ENCODE measurements at places on chromosomes 1 and 21.
A peak's percentile ranks its signal among the peaks of the same experiment; 100 is the strongest.

DNA sequence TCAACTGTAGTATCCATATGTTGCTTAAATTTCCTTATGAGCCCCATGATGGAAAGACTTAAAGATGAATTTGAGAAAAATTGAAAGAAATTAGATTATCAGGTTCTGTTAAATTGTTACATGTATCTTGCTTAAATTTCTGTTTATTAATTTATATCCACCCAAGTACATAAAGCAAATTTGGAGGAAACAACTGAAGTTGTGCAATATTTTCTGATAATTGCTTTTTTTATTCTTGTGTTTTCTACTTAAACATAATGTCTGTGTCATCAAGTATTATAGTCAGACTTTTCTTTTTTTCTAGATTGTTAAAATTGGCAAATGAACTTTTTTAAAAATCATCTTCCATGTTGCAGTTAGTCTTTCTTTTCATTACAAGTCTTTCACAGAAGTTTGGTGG lies 36.8 kb downstream of the RNF11 start:
- DNase-seq: no peak

GRCh38 chr1:100328133-100328532 lies 24.2 kb upstream of the CDC14A start:
- no peak for DNase-seq

GRCh38 chr21:42740405-42740909 lies 87.0 kb downstream of the PDE9A start:
- no peak for DNase-seq

DNA sequence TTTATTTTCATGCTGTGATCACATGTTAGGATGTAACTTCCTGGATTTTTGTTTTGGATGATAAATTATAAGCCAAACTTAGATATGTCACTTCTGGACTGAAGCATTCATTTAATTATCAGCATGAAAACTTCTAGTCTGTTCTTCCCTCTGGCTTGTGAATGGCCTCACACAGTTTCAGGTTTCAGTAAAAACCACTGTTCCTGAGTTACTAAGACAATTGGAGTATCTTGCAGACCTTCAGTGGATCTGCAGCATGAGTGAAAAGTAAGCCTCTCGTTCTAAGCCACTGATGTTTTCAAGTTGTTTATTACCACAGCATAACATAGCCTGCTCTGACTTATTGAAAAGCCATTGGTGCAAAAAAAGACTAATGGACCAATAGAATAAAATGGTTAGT lies 55.3 kb upstream of the RGS21 start:
- DNase-seq: no peak

GRCh38 chr1:53967409-53968124 lies 21.4 kb downstream of the LRRC42 start:
- DNase-seq: no peak

DNA sequence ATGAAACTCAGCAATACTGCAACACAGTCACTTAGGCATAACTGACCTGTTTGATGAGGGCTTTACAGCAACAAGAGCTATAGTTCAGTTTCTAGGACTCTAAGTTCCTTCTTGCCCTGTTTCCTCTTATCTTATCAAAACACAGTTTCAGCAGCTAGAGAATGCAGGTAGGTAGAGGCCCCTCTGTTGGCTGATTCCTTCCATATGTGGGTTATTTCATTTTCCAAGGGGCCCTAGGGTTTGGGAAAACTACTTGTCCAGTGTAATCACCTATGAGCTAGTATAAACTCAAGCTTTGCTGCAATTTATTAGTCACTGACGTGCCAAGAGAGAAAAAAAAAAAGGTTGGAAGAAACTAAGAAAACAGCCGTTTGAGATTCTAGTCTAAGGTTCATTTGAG lies 607.7 kb upstream of the USP24 start:
- DNase-seq: no peak

- no peak for DNase-seq
Measured at GRCh38 chr1:10673109-10673711, 123.2 kb downstream of the CASZ1 start.

DNA sequence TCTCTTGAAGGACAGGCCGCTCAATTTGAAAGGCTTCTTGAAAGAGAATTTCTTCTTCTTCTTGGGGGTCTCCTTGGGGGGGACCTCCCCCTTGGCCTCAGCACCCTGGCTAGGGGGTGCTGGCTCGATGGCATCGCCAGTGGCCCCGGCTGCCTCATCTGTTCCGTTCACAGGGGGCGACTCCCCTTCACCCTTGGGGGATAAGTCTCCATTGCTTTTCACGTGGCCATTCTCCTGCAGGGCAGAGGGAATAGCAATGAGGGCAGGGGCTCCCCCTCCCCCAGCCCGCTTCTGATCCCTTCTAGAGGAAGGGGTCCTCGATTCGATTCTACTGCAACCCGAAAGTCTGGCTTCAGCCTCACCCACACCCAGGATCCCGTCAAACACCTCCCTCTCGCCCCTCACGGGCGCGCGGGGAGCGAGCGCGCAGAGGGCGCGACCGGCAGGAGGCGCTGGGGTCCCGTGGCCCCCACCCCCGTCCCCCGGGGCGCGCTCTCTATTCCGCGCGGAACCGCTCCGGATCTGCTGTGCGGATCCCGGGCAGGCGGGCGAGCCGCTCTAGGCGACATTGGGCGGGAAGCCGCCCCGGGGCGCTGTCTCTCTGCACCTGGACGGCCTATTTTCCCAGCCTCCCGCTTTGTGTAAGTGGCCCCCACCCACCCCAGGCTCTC lies 1.0 kb downstream of the MARCKSL1 start:
- peak; percentile 48 for DNase-seq

DNA sequence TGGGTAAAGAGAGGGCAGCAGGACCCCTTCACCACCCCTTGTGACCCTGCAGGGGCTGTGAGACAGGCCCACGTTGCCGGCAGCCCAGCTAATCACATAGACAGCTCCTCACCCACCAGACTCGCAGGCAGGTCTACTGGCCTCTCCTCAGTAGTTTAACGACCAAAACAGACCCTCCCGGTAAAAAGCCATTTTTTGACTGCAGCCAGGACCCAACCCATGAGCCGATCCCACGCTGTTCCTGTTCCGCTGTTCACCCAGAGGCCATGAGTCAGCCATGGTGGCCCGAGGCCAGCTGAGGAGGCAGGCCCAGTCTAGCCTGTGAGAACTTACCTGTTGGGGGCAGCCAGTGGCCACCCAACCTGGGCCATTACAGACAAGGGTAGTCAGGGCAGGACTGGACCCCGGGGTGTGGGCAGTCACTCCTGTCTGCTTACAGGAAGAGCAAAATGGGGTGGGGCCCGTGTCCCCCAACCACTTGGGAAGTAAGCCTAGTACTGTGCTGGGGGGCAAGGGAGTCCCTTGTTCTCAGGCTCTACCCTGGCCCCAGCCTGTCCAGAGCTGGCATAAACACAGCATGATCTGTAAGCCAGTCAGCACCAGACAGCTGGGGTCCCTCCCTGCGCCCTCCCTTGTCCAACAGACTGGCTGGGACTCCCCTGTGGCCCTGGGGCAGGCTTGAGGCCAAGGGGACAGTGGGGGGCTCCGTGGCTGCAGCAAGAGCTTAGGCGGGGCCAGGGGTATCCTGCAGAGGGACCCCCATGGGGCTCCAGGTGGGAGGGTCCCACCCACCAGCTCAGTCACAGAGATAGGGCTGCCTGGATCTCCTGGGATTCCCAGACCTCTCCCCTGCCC lies 61.9 kb downstream of the WNT9A start:
- peak; percentile 48 for DNase-seq

GRCh38 chr1:46394108-46394871 lies at the start of gene FAAH:
Gene FAAH, plus strand, starts transcription at chr1:46394317. Its CDS starts 32 bp downstream, at chr1:46394349.
- DNase-seq: peak; percentile 33

DNA sequence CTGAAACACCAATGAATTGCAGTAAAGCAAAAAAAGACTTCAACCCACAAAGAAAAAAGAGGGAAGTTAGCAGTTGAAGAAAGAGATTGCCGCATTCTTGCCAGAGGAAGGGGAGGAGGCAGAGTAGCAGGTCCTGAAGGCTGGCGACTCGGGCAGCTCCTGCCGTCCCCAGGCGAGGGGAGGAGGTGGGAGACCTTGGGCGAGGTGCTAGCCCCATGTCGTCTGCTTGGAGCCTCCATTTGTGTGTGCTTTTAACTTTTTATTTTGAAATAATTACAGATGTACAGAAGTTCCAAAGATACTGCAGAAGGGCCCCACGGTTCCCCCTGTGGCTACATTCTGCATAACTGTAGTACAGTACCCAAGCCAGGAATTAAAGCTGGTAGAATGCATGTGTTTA lies 6.7 kb downstream of the TRPM2 start:
- no peak for DNase-seq

DNA sequence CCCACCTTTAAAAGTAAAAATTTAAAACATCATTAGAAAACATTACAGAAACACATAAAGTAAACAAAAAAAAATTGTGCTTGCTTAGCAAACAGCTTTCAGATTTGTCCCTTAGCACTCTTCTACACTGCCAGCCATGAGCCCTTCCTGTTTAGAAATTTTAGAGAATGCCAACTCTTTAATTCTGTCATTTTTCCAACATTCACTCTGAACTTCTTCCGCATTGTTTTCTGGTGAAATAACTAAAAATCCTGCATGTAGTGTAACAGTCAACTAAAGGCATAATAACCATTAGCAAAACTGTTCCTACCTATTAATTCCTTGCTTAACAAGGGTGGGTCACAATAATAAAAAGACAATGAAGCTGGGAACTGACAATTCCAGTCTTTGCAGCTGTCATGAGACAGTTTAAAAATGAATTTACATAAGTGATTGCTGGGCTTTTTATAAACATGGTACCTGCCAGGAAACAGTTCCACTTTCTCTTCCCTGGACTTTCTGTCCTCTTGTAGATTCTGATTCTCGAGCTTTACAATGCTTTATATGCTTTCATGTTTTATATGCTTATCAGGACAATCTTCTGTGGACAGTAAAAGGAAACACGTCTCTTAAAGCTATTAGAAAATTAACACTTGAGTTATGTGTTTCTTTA lies 19.0 kb downstream of the GNG12 start:
- DNase-seq: no peak

DNA sequence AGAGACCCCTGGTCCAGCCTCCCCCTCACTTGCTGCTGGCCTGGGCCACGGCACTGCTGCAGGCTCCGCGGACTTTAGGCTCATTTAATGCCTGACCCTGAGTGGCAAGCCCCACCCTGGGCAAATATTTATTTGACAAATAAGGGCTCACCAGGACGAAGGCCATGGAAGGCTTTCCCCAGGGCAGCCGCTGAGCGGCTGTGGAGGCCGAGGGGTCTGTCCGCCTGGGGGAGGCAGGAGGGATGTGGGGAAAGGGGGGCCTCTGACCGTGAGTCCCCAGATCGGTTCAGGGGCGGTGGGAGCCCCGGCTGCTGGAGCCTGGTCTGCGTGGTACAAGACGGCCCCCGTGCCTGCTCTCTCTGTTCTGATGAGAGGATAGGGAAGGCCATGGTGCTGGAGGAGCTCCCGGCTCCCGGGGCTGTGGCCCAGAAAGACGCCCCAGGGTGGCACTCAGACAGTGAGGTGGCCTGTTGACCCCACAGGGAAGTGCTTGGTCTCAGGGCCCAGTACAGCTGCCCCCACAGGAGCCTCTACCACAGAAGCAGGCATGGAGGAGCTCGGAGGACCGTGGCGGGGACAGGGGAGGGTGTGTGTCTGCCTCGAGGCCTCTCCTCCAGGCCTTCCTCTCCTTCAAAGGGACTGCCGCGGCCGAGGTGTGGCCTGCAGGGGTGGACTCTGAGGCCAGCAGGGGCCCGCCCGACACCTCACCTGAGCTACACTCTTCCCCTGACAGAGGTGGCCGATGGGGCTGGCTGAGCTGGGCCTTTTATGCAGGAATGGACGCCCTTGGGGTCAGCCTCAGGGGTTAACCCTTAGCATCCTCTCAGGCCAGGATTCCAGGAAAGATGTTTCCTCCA lies 9.1 kb upstream of the C1orf159 start:
- no peak for DNase-seq

DNA sequence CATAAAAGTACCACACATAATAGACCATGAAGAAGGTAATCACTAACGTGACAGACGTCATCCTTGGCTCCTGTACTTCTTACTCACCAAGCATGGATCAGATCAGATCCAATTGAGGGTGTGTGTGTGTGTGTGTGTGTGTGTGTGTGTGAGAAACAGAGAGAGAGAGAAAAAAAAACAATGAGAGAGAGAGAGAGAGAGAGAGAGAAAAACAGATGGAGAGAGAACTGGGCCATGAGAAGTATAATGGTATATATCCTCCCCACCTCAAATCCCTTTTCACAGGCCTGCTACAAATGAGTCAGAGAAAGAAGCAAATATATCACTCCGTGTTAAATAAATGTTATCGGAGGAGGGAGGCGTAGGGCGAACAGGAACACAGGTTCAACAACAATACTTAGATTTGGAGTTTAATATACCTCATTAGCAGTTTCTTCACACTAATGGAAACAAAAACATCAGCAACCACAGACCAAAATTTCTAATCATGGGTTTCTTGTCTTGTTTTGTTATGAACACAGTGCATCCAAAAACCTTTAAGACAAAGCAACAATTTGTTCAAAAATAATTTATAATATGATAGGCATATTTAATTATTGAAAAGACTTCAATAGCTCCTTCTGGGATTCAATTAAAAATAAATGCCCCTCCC lies 45.3 kb downstream of the TIAM1 start:
- no peak for DNase-seq

DNA sequence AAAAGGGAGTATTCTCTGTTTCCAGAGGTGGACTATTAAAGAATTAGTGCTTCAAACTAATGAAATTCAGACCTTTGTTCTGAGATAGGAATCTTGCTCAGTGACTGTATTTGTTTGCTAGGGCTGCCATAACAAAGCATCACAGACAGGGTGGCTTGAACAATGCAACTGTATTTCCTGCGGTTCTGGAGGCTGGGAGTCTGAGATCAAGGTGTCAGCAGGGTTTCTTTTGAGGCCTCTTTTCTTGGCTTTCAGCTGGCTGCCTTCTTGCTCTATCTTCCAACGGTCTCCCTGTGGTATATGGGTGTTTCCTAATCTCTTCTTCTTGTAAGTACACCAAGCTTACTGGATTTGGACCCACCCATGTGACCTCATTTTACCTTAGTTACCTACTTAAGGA lies 264.6 kb upstream of the PROX1 start:
- no peak for DNase-seq

DNA sequence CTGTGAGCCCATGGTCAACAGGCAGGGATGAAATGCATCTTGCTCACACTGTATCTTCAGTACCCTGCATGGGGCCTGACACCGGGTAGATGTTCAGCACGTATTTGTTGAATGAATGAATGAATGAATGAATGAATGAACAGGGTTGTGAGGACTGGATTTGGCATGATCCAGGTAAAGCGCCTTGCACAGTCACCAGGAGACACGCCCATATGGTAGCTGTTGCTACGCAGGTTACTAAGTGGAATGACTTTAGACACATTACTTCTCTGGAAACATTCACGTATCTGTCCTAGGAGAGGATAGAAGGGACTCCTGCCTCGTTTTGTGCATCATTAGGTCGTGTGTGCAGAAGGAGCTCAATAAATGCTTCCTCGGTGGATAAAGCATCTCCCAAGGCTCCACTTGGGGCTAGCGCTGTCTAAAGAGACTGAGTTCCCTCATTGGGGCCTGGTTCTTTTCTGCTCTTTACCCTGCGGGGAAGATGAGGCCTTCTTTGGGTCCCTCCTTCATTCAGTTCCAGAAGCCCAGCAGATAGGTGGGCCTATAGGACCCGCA lies 54.2 kb downstream of the NDUFS5 start:
- no peak for DNase-seq

Measured in fibroblast of skin of abdomen (primary cell).